Activated T-cell treated with anti-CD3 and anti-CD28 coated beads, Interleukin-2, amount 50 U/mL, for 24 hours (primary cell): ENCODE measurements at places on chromosomes 7 and 10.

- DNase-seq: no peak
These were observed 106.3 kb upstream of the PTPRZ1 start for GRCh38 chr7:121766676-121767075.

DNA sequence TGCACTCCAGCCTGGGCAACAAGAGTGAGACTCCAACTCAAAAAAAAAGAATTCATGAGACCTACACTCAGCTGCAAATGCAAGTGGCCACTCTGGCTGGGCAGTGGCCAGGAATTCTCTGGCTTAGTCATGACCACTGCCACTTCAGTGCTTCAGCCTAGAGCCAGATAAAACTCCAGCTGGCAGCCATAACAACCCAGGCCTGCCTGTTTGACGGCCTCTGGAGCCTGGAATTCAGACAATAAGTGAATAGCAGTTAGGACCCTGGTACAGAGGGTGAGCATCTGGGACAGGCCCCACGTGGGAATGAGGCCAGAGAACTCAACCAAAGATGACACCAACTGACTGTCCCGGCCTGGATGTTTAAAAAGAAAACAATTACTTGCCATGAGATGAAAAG is 18.9 kb downstream of the RCC1L start:
- DNase-seq: no peak

DNA sequence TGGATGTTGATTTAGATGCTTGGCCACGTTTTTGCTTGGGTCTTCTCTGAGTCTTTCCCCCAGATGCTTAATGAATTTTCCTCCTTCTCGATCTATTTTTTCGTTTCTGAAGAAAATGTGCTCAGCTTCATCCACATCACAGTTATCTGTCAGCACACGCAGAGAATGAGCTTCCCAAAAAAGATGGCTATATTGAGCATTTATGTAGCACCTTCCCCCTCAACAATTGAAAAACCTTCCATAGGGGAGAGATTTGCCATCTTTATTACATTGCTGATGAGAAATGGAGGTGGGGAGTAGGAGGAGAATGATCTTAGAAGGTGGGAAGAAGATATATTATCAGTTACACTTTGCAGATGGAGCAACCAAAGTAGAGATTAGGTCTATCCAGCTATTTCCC is 228.1 kb upstream of the PHYHIPL start:
- no peak for DNase-seq

DNA sequence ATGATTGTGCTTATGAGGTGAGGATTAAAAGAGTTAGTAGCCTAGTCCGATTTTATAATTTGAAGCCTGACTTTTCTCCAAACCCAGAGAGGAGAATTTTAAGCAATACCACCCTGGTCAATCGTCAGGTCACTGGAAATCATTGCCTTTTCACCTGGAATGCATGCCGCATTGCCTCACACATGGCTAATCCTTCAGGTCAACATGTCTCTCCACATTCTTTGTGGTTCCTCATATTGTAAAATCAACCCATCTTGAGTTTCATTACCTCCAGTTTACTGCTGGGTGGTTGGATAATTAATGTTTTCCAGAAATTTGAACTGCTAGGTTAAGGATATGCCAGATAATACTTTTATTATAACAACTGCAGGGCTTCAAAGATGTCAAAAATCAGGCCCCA is 55.6 kb upstream of the SEMA3E start:
- DNase-seq: no peak
